Activated CD4-positive, alpha-beta memory T cell treated with anti-CD3 and anti-CD28 coated beads, Interleukin-2, amount 10 ng/mL, durations not matched to agents 7 days and 5 days (primary cell): ENCODE measurements at places on chromosomes 13 and 19.

DNA sequence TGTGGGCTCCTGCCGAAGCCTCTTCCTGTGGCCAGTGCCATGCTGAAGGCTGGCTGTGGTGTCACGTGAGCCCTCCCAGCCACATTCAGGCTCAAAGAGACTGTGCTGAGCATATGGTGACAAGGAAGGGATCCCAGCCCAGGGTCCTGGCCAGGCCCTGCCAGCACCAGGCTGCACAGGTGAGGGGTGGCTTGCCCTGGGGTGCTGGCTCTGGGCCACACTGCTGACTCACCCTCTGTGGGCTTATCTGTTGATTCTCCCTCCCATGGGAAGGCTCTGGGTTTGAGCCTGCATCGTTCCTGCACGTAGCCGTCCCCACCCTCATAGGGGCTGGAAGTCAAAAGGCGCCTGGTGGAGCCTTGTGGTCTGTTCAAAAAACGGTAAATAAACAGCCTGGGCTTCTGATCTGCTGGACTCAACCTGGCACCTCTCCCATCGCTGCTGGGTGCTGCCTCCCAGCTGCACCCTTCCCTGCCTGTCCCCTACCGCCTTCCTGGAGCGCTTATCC is 31.1 kb downstream of the DNM2 start:
- no peaks in the 10 kb centered on the region for H3K27me3 ChIP-seq
- no peak overlapping the region for H3K4me3 ChIP-seq
- peaks cover 63% of the 10 kb centered on the region for H3K4me1 ChIP-seq
- no peak for DNase-seq
- peaks cover 4% of the 10 kb centered on the region for H3K36me3 ChIP-seq

- DNase-seq: no peak
- H3K4me1 ChIP-seq: peaks cover 3% of the 10 kb centered on the region
- H3K27me3 ChIP-seq: no peaks in the 10 kb centered on the region
- no peak overlapping the region for H3K4me3 ChIP-seq
- peaks cover 11% of the 10 kb centered on the region for H3K36me3 ChIP-seq
Measured at GRCh38 chr13:79541426-79542049, 60.6 kb downstream of the NDFIP2 start.

- no peak overlapping the region for H3K4me3 ChIP-seq
- DNase-seq: no peak
- H3K36me3 ChIP-seq: peaks cover 2% of the 10 kb centered on the region
- peaks cover 5% of the 10 kb centered on the region for H3K4me1 ChIP-seq
- H3K27me3 ChIP-seq: no peaks in the 10 kb centered on the region
Measured at GRCh38 chr19:18526316-18526715, 4.4 kb upstream of the ELL start.

DNA sequence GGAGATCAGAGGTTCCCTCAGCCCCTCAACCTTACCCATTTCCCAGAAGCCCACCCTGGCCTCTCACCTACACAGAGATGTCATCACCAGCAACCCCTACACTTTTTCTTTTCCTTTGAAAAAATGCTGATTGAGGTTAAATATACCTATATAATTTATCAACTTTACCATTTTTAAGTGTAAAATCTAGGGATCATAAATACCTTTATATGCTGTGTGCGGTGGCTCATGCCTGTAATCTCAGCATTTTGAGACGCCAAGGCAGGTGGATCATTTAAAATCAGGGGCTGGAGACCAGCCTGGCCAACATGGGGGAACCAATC is 3.1 kb downstream of the KIR2DL4 start:
- H3K27me3 ChIP-seq: peaks cover 4% of the 10 kb centered on the region
- H3K4me1 ChIP-seq: no peaks in the 10 kb centered on the region
- H3K4me3 ChIP-seq: no peak overlapping the region
- H3K36me3 ChIP-seq: no peaks in the 10 kb centered on the region
- no peak overlapping the region for H3K27ac ChIP-seq
- no peak for DNase-seq

DNA sequence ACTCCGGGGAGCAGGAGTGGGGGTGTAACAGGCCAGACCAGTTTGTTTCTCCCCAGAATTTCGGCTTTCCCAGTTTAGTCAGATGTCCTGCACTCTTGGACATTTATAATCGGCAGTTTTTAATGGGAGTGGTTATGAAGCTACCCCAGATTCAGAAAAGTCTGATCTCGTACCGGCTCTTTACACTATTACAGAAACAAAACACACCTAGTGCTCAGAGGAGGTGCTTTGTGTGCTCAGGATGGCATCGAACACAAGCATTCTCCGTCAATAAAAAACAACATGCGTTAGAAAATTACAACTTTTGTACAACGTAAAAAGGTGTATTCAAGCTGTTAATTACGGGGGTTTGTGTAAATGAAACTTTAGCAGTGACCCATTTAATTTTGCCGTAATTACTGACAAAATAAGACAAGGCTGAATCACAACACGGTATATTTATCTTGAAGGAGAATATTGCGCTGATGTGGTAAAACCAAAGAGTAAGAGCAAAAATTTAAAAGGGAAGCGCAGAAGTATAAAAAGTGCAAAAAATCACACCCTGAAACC is 6.6 kb upstream of the SOX1 start:
- no peak overlapping the region for H3K27ac ChIP-seq
- DNase-seq: no peak
- peaks cover 71% of the 10 kb centered on the region for H3K27me3 ChIP-seq
- no peaks in the 10 kb centered on the region for H3K4me1 ChIP-seq
- peaks cover 5% of the 10 kb centered on the region for H3K36me3 ChIP-seq

DNA sequence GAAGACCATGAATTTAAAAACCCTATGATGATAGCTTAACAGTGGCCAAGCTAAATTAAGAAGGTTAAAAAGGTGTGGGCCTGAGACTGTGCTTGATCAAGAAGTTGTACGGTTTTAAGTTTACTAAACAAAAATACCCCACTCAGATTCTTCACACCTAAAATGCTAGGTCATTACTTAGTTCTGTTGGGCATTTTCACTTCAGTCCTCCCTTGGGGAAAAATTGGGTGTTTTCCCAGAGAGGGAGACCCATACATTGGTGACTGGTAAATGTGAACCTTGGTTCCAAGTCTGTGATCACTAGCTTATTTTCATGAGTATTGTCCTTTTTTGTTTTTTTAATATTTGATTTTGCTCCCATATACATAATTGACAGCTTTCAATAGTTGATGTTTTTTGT is 44.4 kb downstream of the MTUS2 start:
- H3K4me3 ChIP-seq: no peak overlapping the region
- no peak for DNase-seq
- H3K27me3 ChIP-seq: peaks cover 3% of the 10 kb centered on the region
- no peaks in the 10 kb centered on the region for H3K4me1 ChIP-seq
- no peak overlapping the region for H3K27ac ChIP-seq

GRCh38 chr13:27954406-27954851 is 14.7 kb downstream of the CDX2 start:
- H3K36me3 ChIP-seq: no peaks in the 10 kb centered on the region
- peaks cover 14% of the 10 kb centered on the region for H3K4me1 ChIP-seq
- peak overlapping the region; percentile 61 for H3K4me3 ChIP-seq
- H3K27me3 ChIP-seq: peaks cover 62% of the 10 kb centered on the region
- no peak for DNase-seq
- no peak overlapping the region for H3K27ac ChIP-seq

DNA sequence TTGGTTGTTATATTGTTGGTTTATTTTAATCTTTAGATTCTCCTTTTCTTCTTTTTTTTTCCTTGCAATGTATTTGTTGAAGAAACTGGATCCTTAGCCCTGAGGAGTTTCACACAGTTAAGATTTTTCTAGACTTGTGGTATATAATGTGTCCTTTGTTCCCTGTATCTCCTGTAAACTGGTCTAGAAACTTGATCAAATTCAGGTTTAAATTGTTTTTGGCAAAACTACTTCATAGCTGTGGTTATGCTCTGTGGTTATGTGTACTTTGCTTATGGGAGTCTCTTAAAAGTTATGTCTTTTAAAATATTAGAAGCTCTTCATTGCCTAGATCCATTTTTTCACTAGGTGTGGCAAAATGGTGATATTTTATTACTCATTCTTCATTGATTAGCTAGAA is 3.7 kb upstream of the MTRF1 start:
- no peak for DNase-seq
- no peak overlapping the region for H3K4me3 ChIP-seq
- H3K4me1 ChIP-seq: peaks cover 19% of the 10 kb centered on the region
- no peak overlapping the region for H3K27ac ChIP-seq
- H3K27me3 ChIP-seq: no peaks in the 10 kb centered on the region
- H3K36me3 ChIP-seq: peaks cover 10% of the 10 kb centered on the region

DNA sequence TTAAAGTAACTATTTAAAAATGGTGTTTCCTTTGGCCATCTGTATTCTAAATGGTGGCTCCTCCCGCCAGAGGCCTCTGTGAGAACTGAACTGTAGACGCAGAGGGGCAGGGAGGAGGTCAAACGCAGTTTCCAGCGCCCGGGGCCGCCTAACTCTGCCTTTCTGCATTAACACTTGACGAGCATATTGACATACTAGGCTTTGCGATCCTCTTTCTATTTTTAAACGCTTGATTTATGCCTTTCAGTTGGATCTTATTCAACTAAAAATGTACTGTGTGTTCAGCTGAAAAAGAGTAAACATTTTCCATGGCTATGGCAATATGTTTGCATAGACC is 74.7 kb downstream of the SPACA7 start:
- H3K36me3 ChIP-seq: no peaks in the 10 kb centered on the region
- no peaks in the 10 kb centered on the region for H3K27me3 ChIP-seq
- no peaks in the 10 kb centered on the region for H3K4me1 ChIP-seq
- no peak for DNase-seq
- H3K27ac ChIP-seq: no peak overlapping the region

- no peak overlapping the region for H3K27ac ChIP-seq
- H3K4me3 ChIP-seq: no peak overlapping the region
- H3K4me1 ChIP-seq: no peaks in the 10 kb centered on the region
Measured at GRCh38 chr19:29497686-29498436, 27.9 kb upstream of the VSTM2B start.
